ENCODE measurements at places on chromosomes 2 and 18. TPM values are rescaled to one million over a fixed set of nuclear protein-coding genes. Genes with fewer than 3 reads are reported as not detected.

GRCh38 chr2:143623909-143624260, 494.7 kb downstream of the ARHGAP15 start:
- no peak for DNase-seq

- DNase-seq = peak; percentile 1
These were observed 41.3 kb downstream of the PLEKHA3 start for GRCh38 chr2:178521304-178522150.

DNA sequence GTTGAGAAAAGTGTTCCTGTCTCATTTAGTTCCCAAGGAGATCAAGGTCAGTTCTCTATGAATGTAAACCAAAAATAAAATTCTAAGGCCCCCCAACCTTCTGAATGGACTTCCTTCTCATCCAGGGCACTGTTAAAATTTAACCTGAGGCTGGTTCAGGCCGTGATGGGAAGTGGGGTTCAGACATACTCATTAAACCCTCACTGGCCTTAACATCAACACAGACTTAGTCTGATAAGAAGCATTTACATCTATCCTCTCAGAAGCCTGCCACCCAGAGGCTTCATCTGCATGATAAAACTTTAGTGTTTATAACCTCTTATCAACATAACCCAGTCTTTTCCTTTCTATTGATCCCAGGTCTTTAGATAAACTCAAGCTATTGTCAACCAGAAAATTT, 22.4 kb downstream of the ITSN2 start:
- DNase-seq = no peak

DNA sequence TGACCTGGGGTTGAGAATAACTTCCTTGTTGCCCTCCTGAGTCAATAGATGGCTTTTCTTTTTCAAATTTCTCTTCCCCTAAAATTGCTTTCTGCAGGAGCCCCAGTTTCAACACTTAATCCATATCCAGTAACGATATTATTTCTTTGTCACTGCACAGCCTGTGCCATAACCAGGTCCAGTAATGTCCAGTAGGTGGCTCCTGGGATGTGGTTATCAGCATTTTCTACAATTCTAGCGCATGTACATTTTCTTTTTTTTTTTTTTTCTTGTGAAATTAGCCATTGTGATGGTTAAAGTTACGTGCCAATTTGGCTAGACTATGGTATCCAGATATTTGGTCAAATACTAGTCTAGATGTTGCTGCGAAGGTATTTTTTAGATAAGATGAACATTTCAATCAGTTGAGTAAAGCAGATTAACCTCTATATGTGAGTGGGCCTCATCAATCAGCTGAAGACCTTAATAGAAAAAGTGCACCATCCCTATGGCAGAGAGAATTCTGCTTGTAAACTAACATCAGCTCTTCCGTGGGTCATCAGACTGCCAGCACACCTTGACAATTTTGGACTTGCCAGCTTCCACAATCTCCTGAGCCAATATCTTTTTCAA, 72.9 kb upstream of the SCG2 start:
- peak; percentile 38 for DNase-seq

Gene ERFE
- 8.5 TPM for total RNA-seq

Data from myocyte (in vitro differentiated cells).